ENCODE measurements at places on chromosomes 6 and 20. TPM values are rescaled to one million over a fixed set of nuclear protein-coding genes. Genes with fewer than 3 reads are reported as not detected.
A peak's percentile ranks its signal among the peaks of the same experiment; 100 is the strongest.

- H3K27ac ChIP-seq = no peak overlapping the region
- no peaks in the 10 kb centered on the region for H3K27me3 ChIP-seq
- peaks cover 12% of the 10 kb centered on the region for H3K4me1 ChIP-seq
Observed at GRCh38 chr6:151409260-151409659, 17.9 kb upstream of the ZBTB2 start.

GRCh38 chr6:131894493-131895424 is 56.4 kb downstream of the CCN2 start:
- H3K4me1 ChIP-seq = peaks cover 5% of the 10 kb centered on the region
- H3K27ac ChIP-seq = no peak overlapping the region
- no peaks in the 10 kb centered on the region for H3K36me3 ChIP-seq

GRCh38 chr20:17854307-17854903 is 114.2 kb downstream of the SNX5 start:
- H3K36me3 ChIP-seq = no peaks in the 10 kb centered on the region
- no peak overlapping the region for H3K4me3 ChIP-seq
- no peak for DNase-seq
- peaks cover 17% of the 10 kb centered on the region for H3K4me1 ChIP-seq

Gene PLCB4
- total RNA-seq = not detected

Gene C6orf163
- total RNA-seq = 1.9 TPM

Gene TMEM181
- 17.8 TPM for total RNA-seq

DNA sequence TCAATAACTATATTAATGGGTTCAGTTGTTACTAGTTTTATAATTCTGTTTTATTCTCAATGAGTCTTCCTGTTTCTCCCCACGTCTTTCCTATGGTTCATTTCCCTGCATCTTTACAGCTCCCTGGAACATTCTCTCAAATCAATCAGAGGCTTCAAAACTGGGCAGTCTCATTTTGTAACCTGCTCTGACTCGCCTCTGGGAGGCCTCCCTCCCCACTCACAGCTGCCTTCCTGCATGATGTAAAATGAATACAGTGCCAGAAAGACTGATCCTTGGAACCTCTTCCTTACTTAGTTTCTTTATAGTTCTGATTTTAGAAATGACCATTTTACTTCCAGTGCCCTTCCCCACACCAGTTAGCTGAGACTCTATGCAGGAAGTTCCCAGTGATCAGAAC is 103.9 kb downstream of the ESR1 start:
- no peak overlapping the region for H3K27ac ChIP-seq
- no peak for DNase-seq
- no peaks in the 10 kb centered on the region for H3K36me3 ChIP-seq
- H3K4me1 ChIP-seq = no peaks in the 10 kb centered on the region

DNA sequence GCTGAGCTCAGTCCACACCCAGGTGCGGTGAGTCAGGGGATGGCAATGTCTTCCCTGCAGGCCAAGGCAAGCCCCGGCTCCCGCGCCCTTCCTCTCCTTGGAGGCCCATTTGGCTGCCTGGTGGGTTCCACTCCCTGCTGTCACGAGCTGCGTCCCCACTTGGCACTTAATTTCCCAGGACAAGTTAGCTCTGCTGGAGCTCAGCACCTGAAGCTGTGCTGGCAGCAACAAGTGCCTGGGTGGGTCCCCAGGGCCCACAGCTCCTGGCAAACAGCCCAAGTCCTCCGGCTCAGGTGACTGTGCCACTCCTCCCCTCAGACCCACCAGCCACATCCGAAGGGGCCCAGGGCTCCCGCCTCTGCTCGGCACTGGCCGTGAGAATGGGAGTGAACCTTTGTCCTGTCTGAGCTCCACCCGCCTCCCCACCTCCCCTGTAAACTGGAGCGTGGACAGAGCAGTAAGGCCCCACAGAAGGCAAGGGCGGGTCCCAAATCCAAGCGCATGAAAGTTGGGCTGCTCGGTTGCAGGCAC is 16.9 kb downstream of the LAMA5 start:
- no peak for DNase-seq
- H3K27me3 ChIP-seq = no peaks in the 10 kb centered on the region
- H3K36me3 ChIP-seq = no peaks in the 10 kb centered on the region
- no peak overlapping the region for H3K27ac ChIP-seq
- H3K4me1 ChIP-seq = peaks cover 2% of the 10 kb centered on the region
- H3K4me3 ChIP-seq = no peak overlapping the region

GRCh38 chr6:47170617-47170947 is 128.4 kb upstream of the ADGRF1 start:
- H3K4me3 ChIP-seq = no peak overlapping the region
- no peaks in the 10 kb centered on the region for H3K27me3 ChIP-seq
- H3K36me3 ChIP-seq = no peaks in the 10 kb centered on the region
- no peak for DNase-seq

DNA sequence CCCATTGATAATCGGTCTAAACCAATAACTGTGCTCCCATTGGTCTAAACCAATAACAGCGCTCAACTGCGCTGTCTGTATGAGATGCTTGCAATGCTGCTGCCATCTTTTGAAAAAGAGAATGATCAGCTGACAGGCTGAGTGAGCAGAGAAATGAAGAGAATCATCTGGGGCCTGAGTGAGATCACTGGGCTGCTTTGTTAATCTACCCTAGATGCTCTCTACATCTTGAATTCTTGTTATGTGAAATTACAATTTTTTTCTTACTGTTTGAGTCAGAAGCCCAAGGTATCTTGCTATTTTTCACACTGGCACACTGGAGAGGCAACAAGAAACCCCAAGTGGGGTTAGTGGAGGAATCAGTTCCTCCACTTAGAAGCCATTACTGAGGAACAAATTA is 91.5 kb upstream of the GCM1 start:
- peaks cover 18% of the 10 kb centered on the region for H3K4me1 ChIP-seq
- H3K36me3 ChIP-seq = peaks cover 8% of the 10 kb centered on the region
- no peak overlapping the region for H3K27ac ChIP-seq
- no peaks in the 10 kb centered on the region for H3K27me3 ChIP-seq

DNA sequence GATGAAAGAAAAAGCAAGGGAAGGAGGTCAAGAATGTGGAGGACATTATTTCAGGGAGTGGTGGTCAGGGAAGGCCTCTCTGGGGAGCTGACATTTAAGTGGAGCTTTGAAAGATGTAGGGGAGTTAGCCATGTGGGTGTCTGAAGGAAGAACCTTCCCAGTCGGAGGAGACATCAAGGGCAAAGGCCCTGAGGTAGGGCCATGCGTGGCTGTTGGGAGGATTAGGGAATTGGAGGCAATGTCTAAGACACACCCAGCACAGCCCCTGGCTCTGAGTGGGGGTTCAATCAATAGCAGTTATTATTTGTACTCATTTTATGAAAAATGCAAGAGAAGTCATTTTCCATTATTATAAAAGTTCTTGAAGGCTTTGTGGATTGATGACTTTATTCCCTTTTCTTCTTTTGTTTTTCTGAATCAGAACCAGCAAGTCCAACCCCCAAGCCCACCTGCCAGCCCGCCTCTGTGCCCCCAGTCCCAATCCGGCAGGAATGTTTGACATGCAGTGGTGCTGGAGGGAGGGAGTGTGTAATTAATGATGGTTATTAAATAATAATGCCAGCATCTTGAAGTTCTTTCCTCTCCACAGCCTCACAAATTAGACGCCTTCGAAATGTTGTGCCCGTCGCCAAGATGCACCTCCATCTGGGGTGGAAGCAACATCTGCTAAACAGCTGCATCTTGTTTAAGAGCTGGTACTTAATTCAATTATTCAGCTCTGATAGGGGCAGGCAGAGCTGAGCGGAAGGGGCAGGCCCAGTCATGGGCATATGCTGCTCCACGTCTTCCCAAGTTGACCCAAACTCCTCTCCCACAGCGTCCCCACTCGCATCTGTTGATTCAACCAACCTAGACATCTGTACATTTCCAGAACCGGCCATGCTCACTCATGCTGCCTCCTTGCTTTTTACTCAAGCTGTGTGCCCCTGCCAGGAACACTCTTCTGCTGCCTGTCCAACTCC is 81.3 kb upstream of the SIRPA start:
- peaks cover 4% of the 10 kb centered on the region for H3K4me1 ChIP-seq
- DNase-seq = no peak
- peaks cover 58% of the 10 kb centered on the region for H3K27me3 ChIP-seq
- H3K36me3 ChIP-seq = no peaks in the 10 kb centered on the region

Gene SAPCD1
- 17.7 TPM for total RNA-seq

- no peaks in the 10 kb centered on the region for H3K27me3 ChIP-seq
- H3K27ac ChIP-seq = no peak overlapping the region
- peak; percentile 47 for DNase-seq
- no peak overlapping the region for H3K4me3 ChIP-seq
Observed at GRCh38 chr6:125818772-125819260, 28.1 kb downstream of the NCOA7 start.

DNA sequence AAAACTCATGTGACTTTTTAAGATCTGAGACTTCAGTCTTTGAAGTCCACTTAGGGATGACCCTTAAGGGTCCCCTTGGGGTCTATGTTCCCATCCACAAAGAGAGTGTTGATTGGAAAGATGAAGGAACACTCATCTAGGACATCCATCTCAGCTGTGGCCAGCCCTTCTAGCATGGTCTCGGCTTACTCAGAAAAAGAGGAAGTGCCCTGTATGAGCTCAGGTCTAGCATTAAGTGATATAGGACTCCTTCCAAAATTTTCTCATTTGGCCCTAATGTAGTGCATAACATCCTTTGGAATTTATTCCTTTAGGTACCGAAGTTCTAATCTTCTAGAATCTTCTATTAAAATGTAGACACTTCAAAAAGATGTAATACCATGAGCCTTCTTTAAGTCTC is 77.4 kb downstream of the NDUFAF5 start:
- no peaks in the 10 kb centered on the region for H3K36me3 ChIP-seq
- H3K4me3 ChIP-seq = no peak overlapping the region
- no peaks in the 10 kb centered on the region for H3K27me3 ChIP-seq
- no peak overlapping the region for H3K27ac ChIP-seq
- DNase-seq = no peak

DNA sequence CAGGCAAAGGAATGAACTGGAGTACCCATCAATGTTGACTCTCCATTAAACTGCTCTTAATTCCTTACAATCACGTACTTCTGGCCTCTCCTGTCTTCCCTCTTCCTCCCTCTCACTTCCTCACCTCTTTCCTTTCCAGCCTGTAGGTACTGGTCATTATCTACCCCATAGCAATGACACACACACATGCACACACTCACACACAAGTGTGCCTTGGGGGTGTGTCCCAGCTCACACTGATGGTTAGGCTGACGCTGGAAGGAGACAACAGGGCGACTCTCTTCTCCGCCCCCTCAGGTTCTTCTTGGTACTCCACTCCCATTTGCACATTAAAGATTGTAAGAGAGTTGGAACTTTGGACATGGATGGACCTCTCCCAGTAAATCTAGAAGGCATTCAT is 14.0 kb upstream of the SERPINB9 start:
- no peak overlapping the region for H3K4me3 ChIP-seq
- DNase-seq = no peak
- H3K27me3 ChIP-seq = peaks cover 7% of the 10 kb centered on the region
- peaks cover 16% of the 10 kb centered on the region for H3K4me1 ChIP-seq
- H3K27ac ChIP-seq = no peak overlapping the region
- H3K36me3 ChIP-seq = peaks cover 3% of the 10 kb centered on the region

Gene PLN
- not detected for total RNA-seq

DNA sequence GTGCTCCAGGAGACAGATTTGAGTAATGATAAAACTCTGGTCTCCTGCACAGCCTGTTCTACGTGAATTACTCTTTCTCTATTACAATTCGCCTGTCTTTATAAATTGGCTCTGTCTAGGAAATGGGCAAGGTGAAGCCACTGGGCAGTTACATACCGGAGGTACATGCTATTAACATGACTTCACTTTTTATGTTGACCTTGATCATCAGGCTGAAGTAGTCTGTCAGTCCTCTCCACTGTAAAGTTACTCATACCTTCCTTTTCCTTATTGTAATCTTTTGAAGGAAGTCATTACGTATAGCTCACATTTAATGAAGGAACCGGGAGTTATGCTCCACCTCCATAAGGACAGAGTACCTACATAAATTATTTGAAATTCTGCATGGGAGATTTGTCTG is 19.9 kb upstream of the KHDC1 start:
- H3K27ac ChIP-seq = no peak overlapping the region
- peaks cover 6% of the 10 kb centered on the region for H3K36me3 ChIP-seq
- H3K27me3 ChIP-seq = no peaks in the 10 kb centered on the region
- no peak for DNase-seq

DNA sequence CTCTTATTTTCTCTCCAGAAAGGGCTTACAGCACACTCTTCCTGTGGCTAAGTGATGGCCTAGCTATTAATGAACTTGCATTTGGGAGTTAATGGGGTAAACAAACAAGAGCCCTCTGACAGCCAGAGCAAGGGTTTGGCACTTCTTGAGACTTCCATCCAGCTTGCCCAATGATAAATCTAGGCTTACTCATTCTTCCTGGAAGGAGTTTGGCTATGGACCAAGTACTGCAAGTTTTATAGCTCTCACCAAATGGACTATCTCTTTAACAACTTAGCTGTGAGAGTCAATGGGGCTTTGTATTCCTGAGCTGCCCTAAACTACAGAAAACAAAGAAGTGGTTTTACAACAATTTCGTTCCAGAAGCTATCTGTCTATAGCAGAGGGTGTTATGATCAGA is 16.7 kb upstream of the PI3 start:
- no peak overlapping the region for H3K27ac ChIP-seq
- H3K4me1 ChIP-seq = no peaks in the 10 kb centered on the region

- no peaks in the 10 kb centered on the region for H3K27me3 ChIP-seq
- no peaks in the 10 kb centered on the region for H3K4me1 ChIP-seq
- no peak overlapping the region for H3K27ac ChIP-seq
- H3K36me3 ChIP-seq = no peaks in the 10 kb centered on the region
Observed at GRCh38 chr6:63099772-63100459, 111.4 kb upstream of the FKBP1C start.

- H3K27ac ChIP-seq = no peak overlapping the region
- no peak for DNase-seq
- H3K4me1 ChIP-seq = no peaks in the 10 kb centered on the region
Observed at GRCh38 chr6:109172101-109172746, 76.9 kb downstream of the CEP57L1 start.

Gene TP53INP2
- total RNA-seq = 2.3 TPM

Gene LPIN3
- total RNA-seq = 1.2 TPM

GRCh38 chr20:43583982-43584432 is 6.7 kb upstream of the IFT52 start:
- no peak overlapping the region for H3K4me3 ChIP-seq
- DNase-seq = no peak
- H3K27ac ChIP-seq = no peak overlapping the region
- H3K27me3 ChIP-seq = peaks cover 8% of the 10 kb centered on the region
- H3K36me3 ChIP-seq = no peaks in the 10 kb centered on the region

- no peaks in the 10 kb centered on the region for H3K36me3 ChIP-seq
- peaks cover 5% of the 10 kb centered on the region for H3K4me1 ChIP-seq
- no peak overlapping the region for H3K4me3 ChIP-seq
- no peak for DNase-seq
- peaks cover 4% of the 10 kb centered on the region for H3K27me3 ChIP-seq
- H3K27ac ChIP-seq = no peak overlapping the region
Observed at GRCh38 chr20:4720977-4721349, 746 bp upstream of the PRND start.

All from activated CD4-positive, alpha-beta T cell treated with anti-CD3 and anti-CD28 coated beads, Interleukin-2, amount 10 ng/mL, durations not matched to agents 24 days and 14 days (primary cell).